ENCODE measurements at places on chromosomes 3 and 15.

DNA sequence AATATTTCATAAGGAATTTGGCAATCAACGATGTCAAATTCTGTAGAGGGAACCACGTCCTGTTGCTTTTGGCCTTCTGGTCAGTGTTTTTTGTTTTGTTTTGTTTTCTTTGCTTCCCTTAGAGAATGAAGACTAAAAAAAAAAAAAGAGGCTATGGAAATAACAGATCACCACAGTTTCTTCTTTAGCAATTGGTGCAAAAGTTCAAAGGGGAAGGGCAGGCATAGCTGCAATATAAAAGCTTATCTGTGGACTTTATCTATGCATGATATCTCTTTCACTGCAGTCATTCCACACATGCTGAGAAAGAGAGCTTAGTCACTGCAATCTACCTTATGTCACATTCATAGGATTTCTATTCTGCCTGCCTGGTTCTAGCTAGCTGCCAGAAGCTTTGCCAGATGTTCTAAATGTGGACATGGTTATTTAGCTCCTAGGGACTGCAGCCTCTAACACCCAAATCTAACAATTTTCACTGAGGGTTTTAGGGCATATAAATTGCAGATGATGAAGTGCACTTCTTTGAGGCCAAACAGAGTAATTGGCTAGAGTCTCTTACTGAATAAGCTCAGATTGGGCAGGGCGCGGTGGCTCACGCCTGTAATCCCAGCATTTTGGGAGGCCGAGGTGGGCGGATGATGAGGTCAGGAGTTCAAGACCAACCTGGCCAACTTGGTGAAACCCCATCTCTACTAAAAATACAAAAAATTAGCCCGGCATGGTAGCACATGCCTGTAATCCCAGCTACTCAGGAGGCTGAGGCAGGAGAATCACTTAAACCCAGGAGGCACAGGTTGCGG lies 637.2 kb downstream of the NTRK3 start:
- no peak for DNase-seq

DNA sequence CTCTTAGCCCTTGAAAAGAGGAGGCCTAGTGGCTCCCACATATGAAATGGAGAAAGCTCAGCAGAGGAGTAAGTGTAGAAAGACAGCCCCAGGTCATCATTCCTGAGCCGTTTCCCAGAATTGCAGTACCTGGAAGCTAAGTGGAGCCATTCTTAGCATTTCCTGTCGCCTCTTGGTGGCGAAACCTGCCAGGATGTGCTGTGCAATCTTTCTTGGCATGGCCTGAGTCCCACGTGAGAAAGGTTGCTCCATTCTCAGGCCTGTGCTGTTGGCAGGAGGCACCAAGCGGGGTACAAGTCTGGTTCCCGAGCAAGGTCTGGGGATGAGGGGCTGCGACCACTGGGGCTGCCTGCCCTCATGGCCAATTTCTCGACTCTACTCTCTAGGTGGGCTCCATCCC lies 207.2 kb upstream of the TPM1 start:
- peak; percentile 83 for DNase-seq

- no peak for DNase-seq
Measured at GRCh38 chr3:3082234-3082924, 27.8 kb downstream of the IL5RA start.

GRCh38 chr3:57838627-57839026 lies 82.5 kb downstream of the SLMAP start:
- DNase-seq: no peak

- DNase-seq: no peak
Measured at GRCh38 chr15:99614749-99615288, 49.0 kb downstream of the MEF2A start.

GRCh38 chr15:40796512-40796911 lies 10.4 kb upstream of the ZFYVE19 start:
- DNase-seq: no peak

- DNase-seq: no peak
Measured at GRCh38 chr3:138817695-138818094, 17.0 kb downstream of the PIK3CB start.

- DNase-seq: no peak
Measured at GRCh38 chr3:116473602-116474001, 28.3 kb upstream of the LSAMP start.

- no peak for DNase-seq
Measured at GRCh38 chr3:192980632-192981031, 63.0 kb upstream of the MB21D2 start.

DNA sequence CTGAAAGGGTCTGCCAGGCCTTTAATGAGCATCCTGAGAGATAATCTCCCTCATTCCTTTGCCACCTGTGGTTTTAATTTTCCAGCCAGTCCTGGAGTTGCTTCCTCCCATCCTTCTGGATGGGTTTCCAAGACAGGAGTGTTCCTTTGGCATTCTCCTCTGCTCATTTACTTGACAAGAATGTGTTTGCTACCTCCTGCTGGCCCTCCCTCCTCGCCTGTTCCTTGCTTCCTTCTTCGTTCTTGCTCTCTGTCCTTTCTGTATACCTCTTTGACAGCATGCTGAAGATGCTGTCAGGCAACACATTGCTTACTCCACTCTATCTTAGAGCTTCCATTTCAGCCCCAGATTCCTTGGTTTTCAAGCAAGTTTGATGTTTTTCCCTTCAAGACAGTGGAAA lies 46.0 kb downstream of the ERC2 start:
- no peak for DNase-seq

DNA sequence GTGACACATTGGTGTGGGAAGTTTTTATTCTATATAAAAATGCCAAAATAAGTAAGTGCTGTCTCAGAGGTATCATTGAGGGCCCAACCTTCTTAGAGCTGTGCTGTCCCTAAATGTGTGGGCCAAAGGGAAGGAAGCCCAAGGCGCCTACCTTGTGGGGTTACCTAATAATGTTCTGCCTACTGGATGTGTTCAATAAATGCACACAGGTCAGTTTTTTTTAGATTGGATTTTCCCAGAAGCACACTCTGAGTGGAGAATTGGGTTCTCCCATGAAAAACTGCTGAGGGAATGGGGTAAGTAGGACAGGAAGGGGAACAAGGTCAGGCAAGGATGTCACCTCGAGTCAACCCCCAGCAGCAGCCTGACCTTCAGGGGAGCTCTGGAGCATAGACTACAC lies 168.7 kb upstream of the FRMD4B start:
- DNase-seq: no peak

- DNase-seq: no peak
Measured at GRCh38 chr3:157595259-157595658, 92.0 kb upstream of the VEPH1 start.

DNA sequence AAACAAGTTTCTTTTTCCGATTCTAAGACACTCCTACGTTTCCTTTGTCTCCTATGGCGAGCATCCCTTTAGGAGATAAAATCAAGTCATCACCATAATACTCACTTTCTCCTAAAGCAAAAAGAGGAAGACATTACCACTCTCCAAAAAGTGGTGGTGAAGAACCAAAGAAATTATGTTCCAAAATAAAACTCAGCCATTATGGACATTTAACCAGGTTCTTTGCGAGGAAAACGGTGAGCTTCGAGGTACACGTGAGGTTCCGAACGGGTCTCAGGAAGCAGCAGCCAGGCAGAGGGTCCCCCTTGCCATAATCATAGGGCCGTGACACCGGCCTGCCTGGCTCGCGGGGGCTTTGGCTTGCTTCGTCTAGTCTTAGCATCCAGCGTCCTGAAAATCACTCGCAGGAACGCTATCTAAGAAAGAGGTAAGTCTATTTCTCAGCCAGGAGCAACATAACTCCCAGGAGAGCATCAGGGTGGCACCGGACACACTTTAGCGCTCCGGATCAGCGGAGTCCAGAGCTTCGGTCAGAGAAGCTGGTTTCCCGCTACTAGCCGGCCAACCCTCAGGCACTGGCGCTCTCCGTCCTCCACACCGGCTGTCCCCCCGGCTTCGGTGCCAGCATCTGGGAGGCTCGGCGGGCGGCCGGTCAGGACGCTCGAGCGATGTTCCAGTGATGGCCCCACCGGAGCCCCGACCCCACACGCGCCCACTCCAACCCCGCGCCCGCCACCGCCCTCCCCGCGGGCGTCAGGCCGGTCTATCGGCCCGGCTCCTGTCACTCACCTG lies 581 bp downstream of the IP6K1 start:
- no peak for DNase-seq

- no peak for DNase-seq
Measured at GRCh38 chr3:121957674-121958415, 63.6 kb downstream of the SLC15A2 start.

GRCh38 chr15:60213377-60214000 lies 184.3 kb downstream of the ANXA2 start:
- no peak for DNase-seq

DNA sequence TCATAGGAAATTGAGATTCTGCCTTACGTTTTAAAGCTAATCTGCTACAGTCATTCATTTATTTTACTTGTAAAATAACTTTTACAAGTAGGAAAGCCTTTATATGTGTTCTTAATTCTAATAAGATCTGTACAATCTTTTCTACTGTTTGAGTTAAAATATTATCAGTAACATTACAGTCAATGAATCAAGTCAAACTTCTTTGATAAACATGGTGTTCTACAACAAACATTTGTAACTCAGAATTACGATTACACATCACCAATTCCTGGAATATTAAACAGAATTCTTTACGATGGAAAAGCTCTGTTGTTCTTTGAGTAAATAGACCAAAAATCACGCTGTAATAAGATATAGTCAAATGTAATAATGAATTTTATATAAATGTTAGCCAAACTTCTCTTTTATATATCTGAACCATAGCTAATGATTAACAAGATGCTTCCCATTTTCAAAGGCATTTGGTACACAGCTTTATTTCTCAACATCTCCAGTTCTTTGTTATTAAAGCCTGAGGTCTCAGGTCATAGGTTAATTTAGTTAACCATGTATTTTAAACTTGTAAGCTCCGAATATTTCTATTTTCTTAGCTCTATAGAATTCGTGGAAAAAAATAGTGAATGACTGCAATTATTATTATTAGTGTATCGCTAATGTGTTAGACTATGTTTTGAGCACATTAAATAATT lies 232.4 kb downstream of the NAALADL2 start:
- no peak for DNase-seq

GRCh38 chr15:73941044-73941443 lies 14.8 kb downstream of the LOXL1 start:
- DNase-seq: no peak

GRCh38 chr15:96560246-96560895 lies 229.9 kb downstream of the NR2F2 start:
- DNase-seq: no peak

DNA sequence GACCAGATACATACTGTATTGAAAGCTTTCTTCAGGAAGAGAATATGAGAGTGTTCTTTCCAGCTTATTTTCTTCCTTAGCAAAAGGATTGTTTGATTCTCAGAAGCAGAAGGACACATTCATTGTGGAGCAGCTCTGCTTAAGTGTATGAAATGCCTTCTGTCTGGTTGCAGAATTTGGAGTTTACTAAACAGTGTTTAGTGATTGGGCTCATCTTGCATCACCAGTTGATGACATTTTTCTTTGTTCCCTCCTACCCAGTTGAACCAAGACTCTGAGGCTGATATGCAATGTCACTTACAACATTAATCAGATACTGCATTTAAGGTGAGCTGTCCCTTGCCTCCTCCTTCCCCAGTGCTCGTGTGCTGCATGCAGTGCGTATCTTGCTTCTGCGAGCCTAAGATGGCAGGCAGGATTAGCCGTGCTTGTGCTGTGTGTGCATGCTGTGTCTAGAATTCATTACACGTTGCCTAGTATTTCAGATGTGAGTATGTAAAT lies 18.4 kb downstream of the ZBTB38 start:
- no peak for DNase-seq

GRCh38 chr3:127674101-127674721 lies 1.5 kb downstream of the ABTB1 start:
- DNase-seq: no peak

DNA sequence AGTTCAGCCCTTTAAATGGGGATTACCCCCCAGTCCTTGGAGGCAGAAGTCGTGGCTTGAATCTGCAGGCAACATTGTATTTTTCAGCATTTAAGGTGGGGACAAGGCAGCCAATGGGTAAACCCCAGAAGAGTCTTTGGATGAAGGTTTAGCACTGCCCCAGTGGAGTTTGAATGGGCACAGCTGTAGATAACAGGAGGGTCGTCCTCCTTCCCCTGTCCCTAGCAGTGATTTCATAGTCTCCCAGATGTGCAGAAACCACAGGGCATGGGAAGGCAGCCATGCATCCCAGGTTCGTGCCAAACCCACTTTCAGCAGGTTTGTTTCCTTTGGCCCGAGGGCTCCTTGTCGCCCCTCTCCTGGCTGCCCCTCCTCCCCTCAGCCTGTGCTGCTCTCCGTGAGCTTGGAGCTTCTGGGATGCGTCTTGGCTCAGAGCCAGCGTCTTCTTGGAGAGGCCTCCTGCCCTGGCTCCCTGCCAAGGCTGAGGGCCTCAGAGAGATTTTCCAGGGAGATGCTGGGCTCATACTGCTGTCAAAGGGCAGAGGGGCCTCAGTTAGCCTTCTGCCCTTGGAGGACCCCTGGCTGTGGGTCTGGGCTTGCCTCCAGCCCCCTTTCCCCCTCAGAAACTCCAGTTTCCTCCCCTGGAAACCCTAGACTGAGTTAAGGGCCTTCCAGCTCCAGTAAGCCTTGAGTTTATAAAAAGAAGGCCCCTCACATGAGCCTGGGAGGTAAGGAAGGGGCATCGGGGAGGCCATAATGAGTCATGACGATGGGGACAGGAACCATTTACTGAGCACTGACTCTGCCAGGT lies 48.9 kb upstream of the POLG start:
- DNase-seq: no peak

DNA sequence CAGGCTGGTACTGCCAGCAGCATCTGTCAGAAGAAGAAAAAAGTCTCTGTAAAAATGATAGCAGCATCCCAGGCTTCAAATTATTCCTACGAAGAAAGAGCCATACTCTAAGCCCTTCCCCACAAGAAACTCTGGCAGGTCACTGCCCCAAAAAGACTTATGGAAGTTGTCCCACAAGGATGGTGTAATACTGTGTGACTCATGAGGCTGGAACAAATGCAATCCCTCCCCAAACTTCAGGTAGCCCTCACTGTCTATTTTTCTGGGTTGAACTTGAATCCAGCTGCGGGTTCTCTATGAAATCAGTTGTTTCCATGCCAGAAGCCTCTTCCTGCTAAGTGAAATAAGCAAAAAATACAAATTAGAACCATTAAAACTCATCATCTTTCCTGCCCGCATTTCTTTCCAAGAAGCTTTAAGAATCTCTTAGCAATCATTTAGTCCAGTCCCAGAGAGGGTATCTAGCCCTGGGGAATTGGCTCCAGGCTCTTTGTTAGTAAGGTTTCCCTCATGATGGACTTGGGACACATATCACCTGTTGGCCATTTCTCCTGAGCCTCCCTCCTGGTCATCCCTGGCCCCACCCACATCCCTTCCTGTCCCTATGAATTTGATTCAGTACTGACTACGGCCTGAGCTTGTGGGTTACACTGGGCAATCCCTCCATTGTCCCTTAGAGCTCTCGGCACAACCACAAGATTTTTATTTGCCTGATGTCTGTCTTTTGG lies 51.7 kb downstream of the FAM174B start:
- DNase-seq: no peak

GRCh38 chr3:114205541-114205940 lies 26.7 kb upstream of the DRD3 start:
- no peak for DNase-seq

All from pancreas (tissue), 10 donors.